ENCODE measurements at places on chromosomes 2 and 18. TPM values are rescaled to one million over a fixed set of nuclear protein-coding genes. Genes with fewer than 3 reads are reported as not detected.

DNA sequence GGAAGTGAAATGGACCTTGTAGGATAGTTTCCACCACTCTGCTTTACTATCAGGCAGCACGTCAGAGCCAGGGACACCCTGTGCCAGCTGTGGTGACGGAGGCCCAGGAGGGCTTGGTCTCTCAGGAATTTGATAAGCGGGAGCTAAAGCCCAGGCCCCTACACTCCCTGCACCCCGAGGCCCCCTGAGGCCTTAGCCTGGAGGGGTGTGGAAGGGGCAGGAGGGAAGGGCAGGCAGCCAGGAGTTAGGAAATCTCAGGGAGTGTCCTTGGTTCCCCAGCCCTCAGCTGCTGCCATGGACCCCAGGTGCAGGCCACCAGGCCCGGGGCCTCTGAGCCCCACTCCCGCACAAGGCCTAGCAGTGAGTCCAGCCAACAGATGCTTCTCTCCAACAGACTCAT, 38.2 kb downstream of the PDIA6 start:
- no peak for DNase-seq

- no peak for DNase-seq
These were observed 211.4 kb downstream of the PRKCE start for GRCh38 chr2:45862843-45863242.

GRCh38 chr2:79832511-79833234, 319.8 kb downstream of the CTNNA2 start:
- DNase-seq = no peak

DNA sequence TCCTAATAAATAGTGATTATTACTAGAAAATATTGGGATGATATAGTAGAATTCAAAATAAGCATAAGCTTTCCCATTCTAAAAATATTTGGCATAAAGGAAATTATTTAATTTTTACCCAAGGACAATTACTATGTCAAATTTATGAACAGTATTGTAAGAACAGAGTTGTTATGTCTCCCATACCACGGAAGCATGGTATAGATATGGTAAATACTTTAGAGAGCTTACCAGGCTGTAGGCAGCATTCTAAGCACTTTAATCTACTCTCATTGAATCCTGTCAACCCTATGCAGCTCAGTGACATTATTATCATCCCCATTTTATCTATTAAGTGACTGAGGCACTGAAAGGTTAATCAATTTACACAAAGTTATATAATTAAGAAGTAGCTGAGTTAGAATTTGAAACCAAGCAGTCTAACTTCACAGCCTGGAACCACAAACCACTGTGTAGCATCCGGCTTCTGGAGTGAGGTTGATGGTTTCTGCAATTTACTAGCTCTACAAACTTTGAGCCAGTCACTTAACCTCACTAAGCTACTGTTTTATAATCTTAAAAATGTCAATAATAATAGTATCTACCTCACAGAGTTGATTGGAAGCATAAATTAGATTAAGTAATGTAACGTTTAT, 323.7 kb downstream of the ARHGAP15 start:
- no peak for DNase-seq

- DNase-seq = no peak
These were observed 7.0 kb upstream of the INPP1 start for GRCh38 chr2:190336420-190336819.

GRCh38 chr18:63216516-63217311, 102.9 kb downstream of the BCL2 start:
- no peak for DNase-seq

DNA sequence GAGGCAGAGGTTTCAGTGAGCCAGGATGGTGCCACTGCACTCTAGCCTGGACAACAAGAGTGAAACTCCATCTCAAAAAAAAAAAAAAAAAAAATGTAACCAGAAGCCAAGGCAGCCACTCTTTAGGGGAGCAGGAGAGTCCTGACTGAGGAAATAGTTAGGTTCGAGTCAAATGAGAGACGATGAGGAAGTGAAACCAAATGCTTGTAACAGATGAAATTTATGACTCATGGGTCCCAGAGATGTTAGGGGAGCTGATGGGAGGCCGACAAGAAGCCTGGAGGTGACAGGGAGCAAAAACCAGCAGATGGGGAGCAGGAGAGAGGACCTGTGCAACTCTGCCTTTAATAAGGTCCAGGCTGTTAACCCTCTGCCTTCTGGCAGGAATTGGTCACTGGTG, 756.1 kb upstream of the DDX18 start:
- DNase-seq = no peak

DNA sequence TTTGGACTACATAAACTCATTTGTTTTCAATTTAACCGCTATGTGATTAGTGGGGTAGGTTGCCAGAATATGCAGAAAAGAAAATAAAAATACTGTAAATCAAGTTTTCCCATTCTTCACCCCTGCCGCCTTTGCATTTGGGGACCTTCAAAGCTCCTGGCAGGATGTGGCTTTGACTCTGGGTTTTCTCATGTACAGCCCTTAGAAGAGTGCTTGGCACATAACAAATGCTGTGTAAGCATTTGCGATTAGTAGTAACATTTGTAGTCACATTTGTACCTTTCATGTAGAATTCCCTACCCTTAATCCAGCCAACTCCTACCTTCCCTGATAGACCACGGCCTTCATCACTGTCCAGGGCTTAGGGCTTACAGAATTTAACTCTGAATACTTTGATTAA, 262.6 kb downstream of the MREG start:
- DNase-seq = no peak

DNA sequence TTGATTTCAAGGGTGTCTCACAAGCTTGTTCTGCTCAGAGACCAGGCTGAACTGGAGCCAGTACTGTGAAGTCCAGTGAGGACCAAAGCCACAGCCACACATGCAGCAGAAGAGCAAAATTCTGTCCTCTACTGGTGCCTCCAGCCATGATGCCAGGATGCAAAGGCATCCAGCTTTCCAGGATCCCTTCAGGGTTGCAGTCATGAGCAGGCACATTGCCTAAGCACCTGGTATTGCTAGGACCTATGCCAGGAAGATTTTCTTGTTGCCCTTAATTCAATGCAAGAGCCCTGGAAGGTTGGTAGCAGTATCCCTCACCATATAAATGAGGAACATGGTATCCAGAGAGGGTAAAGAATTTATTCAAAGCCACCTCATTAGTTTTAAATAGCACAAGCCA, 78.9 kb upstream of the CYRIA start:
- DNase-seq = no peak

GRCh38 chr18:77271576-77272481, 22.2 kb downstream of the GALR1 start:
- no peak for DNase-seq

DNA sequence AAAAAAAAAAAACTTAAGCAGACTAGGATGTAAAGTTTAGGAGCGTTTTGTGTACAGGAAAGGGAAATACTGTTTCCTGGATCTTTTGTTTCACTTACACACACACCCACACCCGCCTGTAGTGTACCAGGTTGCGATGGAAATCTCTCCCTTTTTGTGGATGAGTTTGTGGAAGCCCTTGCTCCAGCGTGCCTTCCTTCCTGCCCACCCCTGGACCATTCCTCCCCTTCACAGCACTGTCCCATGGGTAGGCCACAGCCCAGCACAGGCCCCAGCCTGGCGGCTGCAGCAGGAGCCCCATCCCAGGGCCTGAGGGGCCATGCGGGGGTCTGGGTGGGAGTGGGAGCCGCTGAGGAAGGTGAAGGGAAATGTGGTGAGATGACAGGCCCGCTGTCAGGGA, 15.1 kb downstream of the MALL start:
- DNase-seq = no peak

GRCh38 chr2:224442071-224442967, 40.4 kb upstream of the FAM124B start:
- no peak for DNase-seq

- no peak for DNase-seq
These were observed 502.3 kb downstream of the PID1 start for GRCh38 chr2:228768818-228769217.

ANAPC1 gene
- 47.1 TPM for total RNA-seq

CCBE1 gene
- 3.2 TPM for total RNA-seq
